Stimulated activated CD4-positive, alpha-beta T cell treated with anti-CD3 and anti-CD28 coated beads, Interleukin-2, amount 100 ng/mL, for 48 hours (primary cell): ENCODE measurements at places on chromosomes 4 and X.

- DNase-seq: no peak
Measured at GRCh38 chr4:46016306-46016705, 107.5 kb downstream of the GABRG1 start.

DNA sequence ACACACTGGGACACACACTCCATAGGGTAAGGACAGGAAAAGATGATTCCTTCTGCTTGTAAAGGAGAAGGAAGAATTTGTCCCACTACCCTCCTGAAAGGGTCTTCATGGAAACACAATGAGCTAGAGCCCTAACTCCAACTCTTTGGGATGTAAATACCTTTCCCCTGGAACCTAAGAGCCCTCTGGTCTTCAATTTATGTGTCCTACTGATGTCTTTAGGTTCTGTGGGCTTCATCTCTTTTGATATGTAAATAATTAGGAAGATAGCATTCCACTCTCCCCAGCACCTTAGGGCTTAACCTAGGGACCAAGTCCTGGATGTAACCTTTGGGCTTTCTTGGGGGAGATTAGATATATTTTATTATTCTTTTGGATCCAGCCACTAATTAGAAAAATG, 38.3 kb downstream of the PF4 start:
- no peak for DNase-seq

DNA sequence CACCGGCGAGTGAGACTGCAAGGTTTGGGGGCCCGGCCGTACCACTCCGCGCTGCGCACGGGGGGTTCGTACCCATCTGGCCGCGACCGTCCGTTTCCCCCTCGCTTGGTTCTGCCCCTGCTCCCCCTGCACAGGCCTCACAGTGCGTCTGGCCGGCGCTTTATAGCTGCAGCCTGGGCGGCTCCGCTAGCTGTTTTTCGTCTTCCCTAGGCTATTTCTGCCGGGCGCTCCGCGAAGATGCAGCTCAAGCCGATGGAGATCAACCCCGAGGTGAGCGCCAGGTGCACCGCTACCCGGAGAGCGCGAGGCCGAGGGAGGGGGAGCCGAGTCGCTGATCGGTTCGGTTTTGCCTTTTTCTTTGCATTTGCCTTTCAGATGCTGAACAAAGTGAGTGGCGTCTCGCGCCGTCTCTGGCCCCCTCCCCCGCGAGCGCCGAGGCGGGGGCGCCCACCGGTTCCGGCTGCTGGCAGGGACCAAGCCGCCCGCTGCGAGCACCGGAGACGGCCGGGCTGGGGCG, at the start of gene UCHL1:
TSS of gene UCHL1 (plus strand) at position 189 of the 517 bp plus-strand sequence. CDS start at position 238, 49 bp downstream.
- DNase-seq: peak; percentile 2

DNA sequence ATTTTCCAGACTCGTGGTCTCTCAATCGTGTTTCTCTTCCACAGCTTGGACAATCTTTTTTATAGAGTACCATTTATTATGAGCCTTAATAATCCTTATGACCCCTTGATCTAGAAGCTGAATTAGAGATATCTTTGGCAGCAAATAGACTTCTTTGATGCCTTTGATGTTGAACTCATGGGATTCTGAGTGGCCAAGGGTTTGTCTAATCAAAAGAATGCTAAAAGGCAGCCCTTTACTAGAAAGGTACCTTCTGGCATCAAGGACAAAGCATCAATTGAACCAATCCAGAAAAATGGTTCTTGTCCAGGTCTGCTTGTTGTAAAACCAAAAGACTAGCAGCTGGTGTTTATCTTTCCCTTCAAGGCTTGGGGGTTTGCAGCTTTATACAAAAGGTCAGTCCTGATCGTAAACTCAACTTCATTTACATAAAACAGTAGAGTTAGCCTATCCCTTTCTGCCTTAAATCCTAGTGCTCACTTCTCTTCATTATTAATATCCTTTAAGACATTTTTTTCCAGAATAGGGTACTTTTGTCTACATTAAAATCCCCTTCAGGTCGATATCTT, 411.3 kb downstream of the FAT4 start:
- no peak for DNase-seq

- no peak for DNase-seq
Measured at GRCh38 chrX:9403374-9403773, 61.5 kb upstream of the TBL1X start.

DNA sequence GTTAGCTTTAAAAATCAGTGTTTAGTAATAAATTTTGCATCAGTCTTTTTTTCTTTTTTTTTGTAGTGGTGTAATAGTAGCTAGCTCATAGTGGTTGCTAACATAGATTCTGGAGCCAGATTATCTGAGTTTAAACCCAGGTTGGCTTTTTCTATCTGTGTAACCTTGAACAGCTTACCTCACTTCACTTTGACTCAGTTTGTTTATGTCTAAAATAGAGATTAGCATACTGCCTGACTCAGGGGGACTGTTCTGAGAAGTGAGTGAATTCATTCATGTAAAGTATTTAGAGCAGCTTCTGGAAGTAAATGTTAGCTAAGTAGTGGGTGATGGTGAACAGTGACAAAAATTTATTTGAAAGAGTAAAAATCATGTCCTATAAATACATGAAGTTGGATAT, 32.9 kb downstream of the CPEB2 start:
- no peak for DNase-seq

DNA sequence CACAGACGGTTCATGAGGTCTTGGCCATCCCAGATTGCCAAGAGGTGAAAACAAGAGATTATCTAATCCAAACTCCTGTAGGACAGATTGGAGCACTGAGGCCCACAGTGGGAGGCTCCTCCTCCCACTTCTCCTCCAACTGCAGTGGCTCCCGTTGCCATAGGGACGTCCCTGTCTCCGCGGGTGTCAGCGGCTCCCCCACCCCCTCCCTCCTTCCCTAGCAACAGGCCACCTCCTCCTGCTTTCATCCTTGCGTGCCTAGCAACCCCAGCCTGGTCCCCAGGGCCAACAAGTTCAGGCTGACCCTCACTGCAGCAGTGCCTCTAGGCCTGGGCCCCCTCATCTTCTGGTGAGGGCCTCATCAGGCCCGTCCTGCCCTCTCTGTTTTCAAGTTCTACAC, 6.8 kb upstream of the IQSEC2 start:
- DNase-seq: no peak

DNA sequence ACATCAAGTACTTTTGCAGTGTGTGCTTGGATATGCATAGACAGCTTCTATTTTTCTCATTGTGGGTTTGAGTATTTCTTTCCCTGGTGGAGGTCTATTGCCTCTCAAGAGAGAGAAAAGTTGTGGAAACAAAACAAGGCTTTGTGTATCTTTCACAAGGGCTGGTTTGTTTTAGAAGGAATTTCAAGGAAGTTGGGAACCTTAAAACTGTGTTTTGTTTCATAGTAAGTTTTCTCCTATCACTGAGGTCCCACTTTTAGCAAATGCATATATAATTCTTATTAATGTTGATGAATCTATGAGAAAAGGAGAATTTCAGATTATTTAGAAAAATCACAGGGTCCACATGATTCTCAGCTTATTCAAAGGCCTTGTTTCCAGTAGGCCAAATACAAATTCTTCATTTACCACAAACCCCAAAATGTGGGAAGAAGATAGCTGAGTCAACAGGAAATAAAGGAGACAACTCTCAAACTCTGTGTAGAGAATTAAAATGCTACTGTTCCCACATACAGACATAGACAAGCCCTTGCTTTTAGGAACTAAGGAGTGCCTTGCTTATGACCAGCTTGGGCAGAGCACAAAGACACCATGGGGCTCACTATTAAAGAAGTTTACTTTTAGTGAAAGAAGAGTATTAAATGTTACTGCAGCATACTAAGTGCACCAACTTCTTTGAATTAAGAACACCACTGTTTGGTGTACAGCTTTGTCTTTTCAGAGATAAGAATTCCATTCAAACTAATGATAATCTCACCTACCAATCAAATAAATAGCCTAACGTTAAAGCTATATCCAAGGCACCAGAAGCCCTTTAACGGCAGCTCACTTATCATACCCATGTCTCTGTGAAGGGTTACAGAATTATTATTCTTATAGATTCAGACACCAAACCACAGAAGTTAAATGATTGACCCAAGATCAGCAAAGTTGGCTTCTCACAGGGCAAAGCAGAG, 177.4 kb upstream of the LEF1 start:
- no peak for DNase-seq

DNA sequence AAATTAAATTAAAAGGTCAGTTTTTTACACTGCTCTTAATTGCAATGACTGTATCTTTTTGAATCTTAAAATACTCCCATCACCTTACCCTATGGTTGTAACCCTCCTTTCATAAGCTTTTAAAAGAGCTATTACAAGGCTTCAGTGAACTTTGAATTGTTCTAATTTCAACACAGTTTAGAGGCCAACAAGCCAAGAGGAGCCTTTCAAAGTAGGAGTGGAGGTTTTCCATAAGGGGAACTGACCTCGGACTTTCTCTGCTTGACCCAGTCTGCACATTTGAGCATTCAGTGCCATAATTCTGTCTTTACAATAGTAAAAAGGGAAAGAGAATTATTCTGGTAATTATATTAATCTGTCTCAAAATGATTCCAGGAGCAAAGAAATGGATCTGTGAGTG, 98.9 kb downstream of the PARM1 start:
- DNase-seq: no peak

DNA sequence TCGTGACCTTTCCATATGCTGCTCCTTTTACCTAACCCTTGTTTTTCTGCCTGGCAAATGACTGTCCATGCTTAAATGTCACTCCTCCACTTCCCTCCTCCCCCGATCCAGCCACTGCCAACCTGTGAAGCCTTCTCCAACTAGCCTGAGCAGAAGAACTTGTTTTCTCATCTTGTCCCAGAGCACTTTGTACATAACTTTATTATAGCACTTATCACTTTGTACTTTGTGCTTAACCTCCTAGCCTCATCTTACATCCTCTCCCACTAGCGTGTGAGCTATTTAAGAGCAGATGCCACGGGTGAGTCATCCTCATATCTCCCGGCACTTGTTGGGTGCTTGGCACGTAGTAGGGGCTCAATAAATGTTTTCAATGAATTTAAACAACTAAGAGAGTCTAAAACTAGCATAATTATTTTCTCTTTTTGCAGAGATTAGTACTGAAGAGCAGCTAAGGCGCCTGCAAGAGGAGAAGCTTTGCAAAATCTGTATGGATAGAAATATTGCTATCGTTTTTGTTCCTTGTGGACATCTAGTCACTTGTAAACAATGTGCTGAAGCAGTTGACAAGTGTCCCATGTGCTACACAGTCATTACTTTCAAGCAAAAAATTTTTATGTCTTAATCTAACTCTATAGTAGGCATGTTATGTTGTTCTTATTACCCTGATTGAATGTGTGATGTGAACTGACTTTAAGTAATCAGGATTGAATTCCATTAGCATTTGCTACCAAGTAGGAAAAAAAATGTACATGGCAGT, 46.9 kb downstream of the XIAP start:
- no peak for DNase-seq

- no peak for DNase-seq
Measured at GRCh38 chrX:63993936-63994335, 208.9 kb upstream of the ARHGEF9 start.

DNA sequence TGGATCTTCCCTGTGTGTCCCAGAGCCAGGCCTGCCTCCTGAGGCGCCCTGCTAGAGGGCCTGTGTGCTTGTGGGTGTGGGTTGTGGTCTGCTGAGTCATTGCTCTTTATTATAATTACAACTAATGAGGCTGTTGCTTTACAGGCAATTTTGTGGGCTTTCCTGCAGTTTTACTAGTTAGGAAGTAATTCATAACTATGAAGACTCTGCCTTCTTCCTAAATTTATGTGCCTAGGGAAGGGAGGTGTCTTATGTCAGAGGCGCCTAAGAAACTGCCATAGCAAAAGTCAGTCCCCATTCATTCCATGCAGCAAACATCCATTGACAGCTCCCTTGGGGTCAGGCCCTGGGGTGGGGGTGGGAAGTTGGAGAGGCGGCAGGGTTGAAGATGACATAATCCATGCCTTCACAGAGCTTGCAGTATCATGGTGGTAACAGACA, 359.2 kb downstream of the IDS start:
- DNase-seq: no peak

DNA sequence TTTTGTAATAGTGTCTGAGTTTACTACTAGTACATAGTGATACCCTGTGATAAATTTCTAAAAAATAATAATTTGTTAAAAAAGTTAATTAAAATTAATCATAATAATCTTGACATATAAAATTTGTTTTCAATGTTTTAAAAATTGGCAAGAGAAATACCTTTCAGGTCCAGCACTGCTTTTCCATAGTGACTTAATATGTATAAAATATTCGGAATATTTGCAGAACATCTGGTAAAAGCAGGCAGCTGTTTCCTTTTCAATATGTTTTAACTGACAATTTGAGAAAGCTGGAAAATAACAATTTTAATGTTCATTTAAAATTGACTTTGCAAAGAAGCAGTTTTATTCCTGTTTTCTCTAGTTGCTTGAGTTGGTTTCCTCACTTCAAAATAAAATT, 17.6 kb upstream of the GK2 start:
- no peak for DNase-seq

DNA sequence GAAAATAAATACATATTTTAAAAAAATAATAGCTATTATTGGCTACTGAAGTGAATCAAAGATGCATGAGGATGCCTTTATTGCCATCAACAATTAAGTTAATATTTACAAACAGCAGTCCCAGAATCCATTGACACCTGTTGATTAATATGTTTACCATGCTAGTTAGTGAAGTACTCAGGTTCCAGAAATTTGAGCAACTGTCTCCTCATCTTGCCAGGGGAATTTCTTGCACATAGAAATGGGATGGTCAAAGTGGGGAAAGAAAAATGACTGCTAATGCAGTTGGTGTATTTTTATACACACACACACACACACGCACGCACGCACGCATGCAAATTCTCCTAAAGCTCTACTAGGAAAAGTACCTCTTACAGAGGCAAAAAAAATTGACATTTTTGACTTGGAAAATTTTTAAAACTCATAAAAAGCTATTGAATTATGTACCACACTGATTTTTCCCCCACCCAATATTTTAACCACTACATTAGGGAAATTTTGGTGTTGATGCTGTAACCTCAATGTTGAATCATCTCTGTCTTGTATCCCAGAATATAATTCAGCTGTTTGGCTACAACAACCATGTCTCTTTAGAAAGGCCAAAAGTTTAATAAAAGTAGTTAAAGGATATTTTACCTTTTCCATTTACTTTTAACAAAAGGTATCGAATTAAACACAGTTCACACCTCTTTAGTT, 105.3 kb upstream of the TMEM150C start:
- no peak for DNase-seq

DNA sequence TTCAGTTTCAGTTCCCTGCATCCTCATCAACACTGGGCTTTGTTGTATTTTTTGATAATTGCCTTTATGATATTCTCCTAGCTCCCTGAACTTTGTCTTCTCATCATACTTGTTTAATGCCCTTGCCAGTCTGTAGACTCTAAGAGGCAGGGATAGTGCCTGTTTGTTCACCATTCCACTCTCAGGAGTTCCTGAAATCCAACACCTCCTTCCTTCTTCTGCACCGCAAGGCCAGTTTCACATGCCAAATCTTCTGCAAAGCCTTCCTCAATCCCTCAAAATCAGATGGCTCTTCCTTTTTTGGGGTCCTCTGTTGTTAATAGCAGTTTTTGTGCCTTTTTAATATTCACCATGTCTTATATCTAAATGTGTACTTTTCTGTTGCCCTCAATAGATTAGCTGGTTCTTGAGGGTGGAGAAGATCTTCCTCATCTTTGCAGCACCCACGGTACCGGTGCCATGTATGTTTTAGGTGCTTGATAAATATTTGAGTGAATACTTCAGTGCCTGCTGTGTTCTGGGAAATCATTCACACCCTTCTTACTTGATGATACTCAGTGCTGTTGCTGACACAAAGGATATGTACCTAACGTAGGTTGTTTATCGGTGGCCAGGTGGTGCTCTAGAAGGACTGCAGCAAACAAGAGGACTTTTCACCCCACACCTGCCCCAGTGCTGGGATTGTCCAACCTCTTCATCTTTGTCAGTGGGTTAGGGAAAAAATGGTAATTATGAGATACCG, 85.3 kb upstream of the LIMCH1 start:
- DNase-seq: no peak

GRCh38 chr4:113537203-113537602, 224.3 kb downstream of the CAMK2D start:
- no peak for DNase-seq
